ENCODE measurements at places on chromosomes 2 and 18.

GRCh38 chr18:25883091-25883490 lies 207.3 kb downstream of the SS18 start:
- DNase-seq, result no peak

DNA sequence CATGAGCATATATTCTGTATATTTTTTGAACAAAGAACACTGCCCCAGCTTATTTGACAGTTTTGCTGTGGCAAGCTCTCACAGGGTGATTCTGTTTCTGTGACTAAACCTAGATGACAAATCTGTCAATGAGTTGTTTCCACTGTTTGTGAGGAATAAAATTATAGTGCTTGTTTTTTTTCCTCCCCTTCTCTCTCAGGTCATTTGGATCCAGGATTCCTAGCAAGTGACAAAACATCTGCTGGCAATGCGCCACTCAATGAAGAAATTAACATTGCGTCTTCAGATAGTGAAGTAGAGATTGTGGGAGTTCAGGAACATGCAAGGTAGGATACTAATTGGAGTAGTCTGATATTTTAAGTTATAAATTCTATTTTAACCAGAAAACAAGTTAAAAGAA lies 149.3 kb downstream of the HAUS1 start:
- DNase-seq, result no peak

GRCh38 chr2:219358170-219359075 lies 25.9 kb upstream of the RESP18 start:
- DNase-seq, result no peak

- DNase-seq, result no peak
Measured at GRCh38 chr18:688323-688722, 24.1 kb downstream of the ENOSF1 start.
